ENCODE measurements at places on chromosomes 12 and 14. TPM values are rescaled to one million over a fixed set of nuclear protein-coding genes. Genes with fewer than 3 reads are reported as not detected.

TMEM30B gene
- total RNA-seq: 50.2 TPM

DIO3 gene
- total RNA-seq: 0.03 TPM

DHRS2 gene
- 14.7 TPM for total RNA-seq

CMAS gene
- total RNA-seq: 26.0 TPM

PLEKHG7 gene
- 0.13 TPM for total RNA-seq

GLIPR1L2 gene
- not detected for total RNA-seq

TM7SF3 gene
- total RNA-seq: 146 TPM

DNA sequence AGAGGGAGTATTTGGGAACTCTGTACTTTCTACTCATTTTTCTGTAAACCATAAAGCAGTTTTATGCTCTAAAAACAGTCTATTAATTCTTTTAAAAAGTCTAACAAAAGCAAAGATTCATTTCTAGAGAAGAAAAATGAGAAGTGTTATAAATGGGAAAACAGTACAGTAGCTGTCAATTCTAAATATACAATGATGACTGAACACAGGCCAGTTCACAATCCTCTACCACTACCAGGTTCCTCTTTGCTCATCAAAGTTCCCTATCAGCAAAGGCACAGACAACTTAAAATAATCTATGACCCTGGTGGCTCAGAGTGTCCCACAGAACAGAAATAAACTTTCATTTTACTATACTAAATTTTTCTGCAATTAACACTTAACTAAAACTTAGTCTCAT lies 12.5 kb downstream of the NAA25 start:
- no peak for DNase-seq

DNA sequence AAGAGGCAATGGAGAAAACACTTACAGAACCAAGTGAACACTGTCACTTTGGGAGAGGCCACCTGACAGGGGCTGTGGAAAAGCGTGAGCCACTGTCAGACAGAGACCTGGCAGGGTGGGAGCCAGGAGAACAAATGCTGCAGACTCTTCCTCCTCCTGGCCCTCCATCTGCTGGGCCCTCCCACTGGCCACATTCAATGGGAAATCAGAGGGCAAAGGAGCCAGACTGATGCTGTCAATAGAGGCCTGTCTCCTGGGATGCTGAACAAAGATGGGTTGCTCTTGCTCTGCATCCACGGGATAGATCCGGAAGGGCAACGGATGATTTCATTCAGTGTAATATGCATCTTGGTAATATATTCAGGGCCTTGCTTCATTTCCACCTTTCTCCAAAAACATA lies 44.9 kb upstream of the BCAT1 start:
- DNase-seq: no peak

- DNase-seq: no peak
These were observed 11.7 kb downstream of the TNFRSF1A start for GRCh38 chr12:6330192-6330591.

DNA sequence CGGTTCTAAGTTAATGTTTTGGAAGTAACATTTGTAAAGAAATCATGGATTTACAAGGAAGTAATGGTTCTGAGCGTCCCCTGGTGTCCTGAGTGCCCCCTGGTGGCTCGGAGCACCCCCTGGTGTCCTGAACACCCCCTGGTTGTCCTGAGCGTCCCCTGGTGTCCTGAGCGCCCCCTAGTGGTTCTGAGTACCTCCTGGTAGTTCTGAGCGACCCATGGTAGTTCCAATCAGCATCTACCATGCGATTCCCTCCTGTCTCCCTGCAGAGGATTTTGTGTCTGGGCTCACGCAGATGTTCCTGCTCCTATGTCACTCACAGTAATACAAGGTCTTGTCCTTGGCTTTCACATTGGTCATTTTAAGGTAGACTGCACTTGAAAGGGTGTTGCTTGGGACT lies 1352.9 kb downstream of the TMEM121 start:
- DNase-seq: peak; percentile 68

DNA sequence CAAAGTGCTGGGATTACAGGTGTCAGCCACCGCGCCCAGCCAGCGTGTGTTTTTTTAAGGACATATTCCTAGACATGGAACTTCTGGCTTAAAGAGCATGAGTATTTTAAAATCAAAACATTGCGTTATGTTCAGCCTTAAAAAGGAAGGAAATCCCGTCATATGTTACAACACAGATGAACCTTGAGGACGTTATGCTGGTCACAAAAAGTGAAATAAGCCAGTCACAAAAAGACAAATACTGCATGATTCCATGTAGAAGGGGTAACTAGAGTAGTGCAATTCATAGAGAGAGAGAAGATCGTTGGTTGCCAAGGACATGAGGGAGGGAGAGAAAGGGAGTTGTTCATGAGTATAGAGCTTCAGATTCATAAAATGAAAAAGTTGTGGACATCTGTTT lies 53.9 kb downstream of the ACACB start:
- DNase-seq: no peak

DNA sequence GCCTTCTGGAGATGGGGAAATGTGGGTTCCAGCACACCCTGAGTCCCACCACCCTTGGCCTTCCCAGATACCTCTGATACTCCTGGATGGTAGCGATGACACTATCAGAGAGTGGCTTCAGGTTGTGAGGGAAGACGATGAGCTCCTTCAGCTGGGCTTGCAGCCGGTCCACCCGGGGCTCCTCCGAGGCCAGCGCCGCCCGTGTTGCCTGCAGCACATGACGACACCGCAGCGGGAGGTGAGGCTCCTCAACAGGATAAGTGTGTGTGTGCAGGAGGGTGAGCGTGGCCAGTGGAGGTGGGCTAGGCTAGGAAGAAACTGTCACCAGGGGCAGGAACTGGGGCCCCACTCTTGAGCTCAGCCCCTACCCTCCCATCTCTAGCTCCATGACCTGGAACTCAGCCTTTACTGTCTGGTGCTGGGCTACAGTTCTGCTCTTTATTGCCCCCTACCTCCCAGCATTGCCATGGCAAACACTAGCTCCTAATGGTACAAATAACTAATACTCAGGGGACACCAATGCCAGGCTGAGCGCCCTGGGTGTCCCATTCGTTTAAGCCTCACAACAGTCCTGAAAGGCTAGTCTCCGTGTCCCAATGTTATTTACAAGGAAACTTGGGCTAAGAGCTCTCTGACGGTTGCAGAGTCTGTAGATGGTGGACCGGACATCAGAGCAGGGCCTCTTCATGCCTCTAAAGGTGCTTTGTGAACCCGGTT lies 64.1 kb downstream of the SYNE3 start:
- no peak for DNase-seq

GRCh38 chr14:94620597-94620996 lies 8.4 kb downstream of the SERPINA3 start:
- no peak for DNase-seq
